B cell (primary cell): ENCODE measurements at places on chromosomes 4 and X. TPM values are rescaled to one million over a fixed set of nuclear protein-coding genes. Genes with fewer than 3 reads are reported as not detected.

- no peak for DNase-seq
Measured at GRCh38 chr4:7653510-7654369, 219.0 kb upstream of the PSAPL1 start.

- DNase-seq: no peak
Measured at GRCh38 chr4:176036585-176037205, 28.9 kb upstream of the WDR17 start.

DNA sequence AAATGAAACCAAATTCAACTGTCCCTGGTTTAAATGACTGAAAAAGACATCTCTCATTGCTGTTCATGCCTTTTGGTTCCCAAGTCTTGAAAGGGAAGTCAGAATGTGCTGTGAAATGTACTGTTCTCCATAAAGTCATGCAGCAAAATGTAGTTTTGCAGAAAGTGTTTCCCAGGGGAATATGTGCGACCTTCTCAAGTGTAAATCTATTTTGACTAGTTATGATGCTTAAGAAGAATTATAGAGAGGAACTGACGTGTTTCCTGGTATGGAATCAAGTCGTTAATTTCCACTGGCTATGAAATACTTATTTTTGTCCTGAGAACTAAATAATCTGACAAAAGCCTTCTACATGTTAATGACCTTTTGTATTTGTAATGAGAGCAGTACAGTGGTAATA lies 223.1 kb downstream of the CLCN4 start:
- no peak for DNase-seq

DNA sequence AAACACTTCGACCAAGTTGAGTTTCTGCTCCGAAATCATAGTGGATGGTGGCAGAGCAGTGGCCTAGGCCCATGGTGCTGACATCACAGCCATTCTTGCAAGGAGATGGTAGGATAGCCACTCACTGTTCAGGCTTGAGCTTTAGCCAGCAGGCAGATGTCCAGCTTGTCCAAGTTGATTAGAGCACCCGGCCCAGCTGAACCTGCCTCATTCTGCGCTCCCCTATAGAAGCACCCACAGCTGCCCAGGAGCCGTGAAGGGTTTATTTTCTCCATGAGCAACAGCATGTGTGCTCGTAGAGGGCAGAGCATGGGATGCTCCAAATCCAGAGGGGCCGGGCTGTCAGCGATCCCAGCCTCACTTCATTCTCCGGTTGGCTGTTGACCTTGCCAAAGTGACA lies 16.2 kb downstream of the PIGG start:
- no peak for DNase-seq

GRCh38 chrX:1807301-1807731 lies 192.5 kb downstream of the ASMT start:
- DNase-seq: no peak

- no peak for DNase-seq
Measured at GRCh38 chr4:25788703-25789238, 74.0 kb downstream of the SEL1L3 start.

DNA sequence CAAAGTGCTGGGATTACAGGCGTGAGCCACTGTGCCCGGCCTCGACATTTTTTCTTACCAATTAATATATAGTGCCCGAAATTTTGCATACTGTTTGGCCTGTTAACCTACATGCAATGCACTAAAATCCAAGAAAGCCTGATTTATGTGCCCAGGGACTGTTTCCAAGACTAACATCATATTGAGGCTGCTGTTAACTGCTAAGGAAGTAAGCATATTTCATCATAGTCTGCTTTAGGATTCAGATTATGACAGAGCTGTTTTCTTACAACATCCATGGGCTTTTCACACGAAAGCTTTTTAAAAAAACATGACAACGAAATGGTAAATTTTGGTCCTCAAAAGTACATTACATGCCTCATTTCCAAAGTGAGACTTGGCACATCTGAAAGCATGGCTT lies 84.4 kb downstream of the STOX2 start:
- DNase-seq: no peak

DNA sequence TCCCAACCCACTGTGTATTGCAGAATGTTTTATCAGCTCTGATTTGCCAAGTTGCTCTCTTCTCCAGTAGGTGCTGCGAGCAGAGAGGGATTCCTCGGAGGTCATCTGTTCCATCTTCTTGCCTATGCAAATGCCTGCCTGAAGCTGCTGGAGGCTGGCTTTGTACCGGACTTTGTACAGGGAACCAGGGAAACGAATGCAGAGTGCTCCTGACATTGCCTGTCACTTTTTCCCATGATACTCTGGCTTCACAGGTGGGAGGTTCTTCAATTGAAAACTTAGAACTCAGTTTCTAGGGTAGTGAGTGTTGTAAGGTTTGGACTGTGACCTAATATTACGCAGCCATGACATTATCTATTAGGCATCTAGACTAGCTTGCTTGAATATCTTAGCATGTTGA lies 24.9 kb downstream of the AR start:
- DNase-seq: no peak

- no peak for DNase-seq
Measured at GRCh38 chr4:3682236-3683076, 83.7 kb upstream of the ADRA2C start.

GRCh38 chr4:27716693-27717430 lies 856.2 kb downstream of the STIM2 start:
- no peak for DNase-seq

GRCh38 chr4:8848507-8849265 lies 23.0 kb downstream of the HMX1 start:
- DNase-seq: no peak

DNA sequence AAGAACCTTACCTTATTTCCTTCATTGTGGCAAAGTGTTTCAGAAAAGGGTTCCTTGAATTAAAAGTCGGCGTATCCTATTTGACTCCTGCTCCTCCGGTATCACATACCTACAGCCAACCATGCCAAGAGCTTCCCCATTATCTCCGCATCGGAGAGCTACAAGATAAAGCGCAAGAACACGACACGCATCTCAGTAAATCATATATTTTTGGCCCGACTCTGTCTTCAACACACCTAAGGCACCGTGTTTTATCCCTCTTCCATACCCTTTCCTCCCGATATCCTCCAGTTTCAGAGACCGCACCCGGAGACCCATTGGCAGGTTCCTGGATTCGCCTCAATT lies 497 bp upstream of the THAP9 start:
- DNase-seq: no peak

DNA sequence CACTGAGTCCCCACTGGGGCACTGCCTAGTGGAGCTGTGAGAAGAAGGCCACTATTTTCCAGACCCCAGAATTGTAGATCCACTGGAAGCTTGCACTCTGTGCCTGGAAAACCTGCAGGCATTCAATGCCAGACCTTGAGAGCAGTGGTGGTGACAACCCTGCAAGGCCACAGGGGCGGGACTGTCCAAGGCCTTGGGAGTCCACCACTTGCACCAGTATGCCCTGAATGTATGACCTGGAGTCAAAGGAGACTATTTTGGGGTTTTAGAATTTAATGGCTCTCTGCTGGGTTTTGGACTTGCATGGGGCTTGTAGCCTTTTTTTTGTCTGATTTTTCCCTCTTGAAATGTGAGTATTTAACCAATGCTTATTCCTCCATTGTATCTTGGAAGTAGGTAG lies 145.8 kb downstream of the MSN start:
- DNase-seq: no peak

DNA sequence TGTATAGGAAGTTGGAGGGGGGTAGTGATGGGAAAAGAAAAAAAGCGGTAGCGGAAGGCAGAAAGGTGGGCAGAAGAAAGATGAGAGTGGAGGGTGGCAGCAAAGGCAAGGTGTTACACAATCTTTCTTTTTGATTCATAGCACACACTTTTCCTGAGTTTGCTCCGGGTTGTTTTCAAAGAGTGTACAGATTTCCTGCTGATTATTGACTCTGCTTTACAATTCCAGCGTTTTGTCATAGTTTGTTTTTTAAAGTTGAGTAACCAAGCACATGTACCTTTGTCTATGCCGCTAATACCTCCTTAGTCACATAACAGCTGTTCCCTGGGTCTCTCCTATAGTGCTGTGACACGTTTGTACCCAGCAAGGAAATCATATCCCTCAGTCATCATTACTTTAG lies 50.3 kb downstream of the AGA start:
- no peak for DNase-seq

GRCh38 chr4:127506283-127506682 lies 126.5 kb upstream of the INTU start:
- DNase-seq: no peak

DNA sequence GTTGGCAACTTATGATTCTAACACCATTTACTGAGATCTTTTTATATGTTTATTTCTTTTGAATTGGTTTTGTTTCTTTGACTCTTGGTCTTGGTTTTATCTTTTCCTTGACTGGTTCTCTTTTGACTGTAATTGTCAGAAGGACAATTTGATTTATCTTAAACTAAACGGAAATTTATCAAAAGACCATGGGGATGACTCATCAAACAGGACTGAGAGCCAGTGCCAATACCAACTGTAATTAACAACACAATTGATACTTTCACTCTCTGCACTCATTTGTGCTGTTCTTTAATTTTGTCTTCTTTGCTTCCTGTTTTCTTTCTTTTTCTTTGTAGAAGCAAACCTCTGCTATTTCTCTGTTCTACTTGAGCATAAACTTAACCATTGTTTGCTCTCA lies 776.8 kb downstream of the CCSER1 start:
- DNase-seq: no peak

DNA sequence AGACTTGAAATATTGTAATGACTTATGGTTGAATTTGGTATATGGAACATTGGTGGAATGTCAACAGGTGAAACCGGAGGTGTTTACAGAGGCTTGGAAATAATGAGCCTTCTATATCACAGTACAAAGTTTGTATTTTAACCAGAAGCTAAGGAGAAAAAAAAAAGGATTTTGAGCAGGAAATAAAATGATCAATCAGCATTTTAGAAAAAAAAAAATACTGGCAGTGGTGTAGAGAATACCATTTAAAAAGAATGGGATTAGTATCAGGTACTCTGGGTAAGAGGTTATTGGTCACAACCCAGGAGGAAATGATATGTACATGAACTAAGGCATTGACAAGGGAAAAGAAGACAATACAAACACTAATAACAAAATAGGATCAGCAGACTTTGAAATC lies 587.1 kb upstream of the HTR2C start:
- DNase-seq: no peak

DNA sequence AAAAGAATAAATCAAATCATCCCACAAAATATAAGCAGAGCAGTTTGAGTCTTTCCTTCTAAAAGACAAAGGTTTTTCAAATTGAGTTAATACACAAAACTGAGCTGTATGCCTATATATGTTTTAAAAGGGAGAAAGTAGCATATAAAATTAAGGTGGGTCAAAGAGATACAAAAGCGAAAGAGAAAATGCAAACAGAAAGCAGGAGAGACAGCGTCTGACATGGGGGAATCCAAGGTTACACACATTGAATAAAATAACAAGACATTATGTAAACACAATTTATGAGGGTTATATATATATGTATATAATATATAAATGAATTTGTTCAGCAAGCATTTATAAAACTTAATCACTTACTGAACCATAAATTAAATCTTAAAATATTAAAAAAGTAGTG lies 276.1 kb upstream of the LCORL start:
- DNase-seq: no peak

DNA sequence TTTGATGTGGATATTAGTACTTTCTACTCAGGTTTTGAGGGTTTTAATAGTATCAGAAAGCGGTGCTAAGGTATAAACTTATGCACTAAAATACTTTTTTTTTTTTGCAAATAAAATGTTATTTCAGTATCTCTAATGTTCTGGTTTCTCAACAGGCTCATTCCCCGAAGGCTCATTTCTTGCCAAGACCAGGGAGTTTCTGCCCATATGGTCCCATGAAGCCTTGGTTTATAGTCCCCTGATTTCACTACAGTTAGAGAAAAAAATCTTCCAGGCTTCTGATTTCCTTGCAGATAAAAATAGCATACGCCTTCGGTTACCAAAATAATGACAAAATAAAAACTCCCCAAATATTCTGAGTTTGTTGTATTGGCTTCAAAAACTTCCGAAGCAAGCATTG lies 814.2 kb upstream of the PABPC4L start:
- no peak for DNase-seq

DNA sequence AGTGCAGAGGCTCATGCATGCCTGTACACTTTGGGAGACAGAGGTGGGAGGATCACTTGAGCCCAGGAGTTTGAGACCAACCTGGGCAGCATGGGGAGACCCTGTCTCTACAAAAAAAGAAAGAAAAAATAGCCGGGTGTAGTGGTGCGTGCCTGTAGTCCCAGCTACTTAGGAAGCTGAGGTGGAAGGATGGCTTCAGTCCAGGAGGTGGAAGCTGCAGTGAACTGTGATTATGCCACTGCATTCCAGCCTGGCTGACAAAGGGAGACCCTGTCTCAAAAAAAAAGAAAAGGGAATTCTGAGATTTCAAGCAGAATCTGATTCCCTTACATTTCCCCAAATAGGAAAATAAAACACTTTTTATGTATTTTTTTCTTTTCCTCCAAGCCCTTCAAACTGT lies 83.5 kb downstream of the SYNPO2 start:
- DNase-seq: no peak

Gene MID1
- 0.32 and 0.44 TPM in 2 replicates for total RNA-seq

Gene ANXA3
- not detected in 2 replicates for total RNA-seq

Gene MAOA
- 0.05 TPM in 1 of 2 replicates, not detected in the other for total RNA-seq

Gene TRAPPC2
- 28.0 and 30.3 TPM in 2 replicates for total RNA-seq

Gene TREX2
- total RNA-seq: 3.3 and 3.4 TPM in 2 replicates

Gene BMPR1B
- not detected in 2 replicates for total RNA-seq

Gene FAM9B
- not detected in 2 replicates for total RNA-seq
